GM23248 (cell line): ENCODE measurements at places on chromosomes 13 and 19.

- DNase-seq, result peak; percentile 53
These were observed 991 bp downstream of the OBI1 start for GRCh38 chr13:78657699-78658629.

DNA sequence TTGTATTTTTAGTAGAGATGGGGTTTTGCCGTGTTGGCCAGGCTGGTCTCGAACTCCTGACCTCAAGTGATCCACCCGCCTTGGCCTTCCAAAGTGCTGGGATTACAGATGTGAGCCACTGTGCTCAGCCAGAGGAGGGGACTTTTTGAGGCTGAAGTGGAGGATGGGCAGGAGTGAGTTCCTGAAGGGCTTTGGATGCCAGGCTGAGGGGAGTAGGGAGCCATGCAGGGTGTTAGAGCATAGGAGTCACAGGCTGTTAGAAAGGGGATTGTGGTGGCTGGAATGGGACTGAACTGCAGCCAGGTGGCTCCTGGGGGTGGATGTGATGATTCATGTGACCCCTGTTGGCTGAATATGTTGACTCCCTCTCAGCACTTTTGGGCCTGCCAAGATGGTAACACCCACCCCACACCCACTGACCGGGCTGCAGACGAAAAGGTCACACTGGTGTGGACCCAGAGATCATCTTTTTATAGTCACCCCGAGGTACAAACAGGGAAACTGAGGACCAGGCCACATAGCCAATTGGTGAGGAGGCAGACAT, 11.2 kb downstream of the CYP4F22 start:
- no peak for DNase-seq

GRCh38 chr13:38624822-38625221, 62.1 kb upstream of the FREM2 start:
- no peak for DNase-seq

GRCh38 chr13:20297181-20297580, 65.1 kb upstream of the GJB6 start:
- DNase-seq, result no peak

DNA sequence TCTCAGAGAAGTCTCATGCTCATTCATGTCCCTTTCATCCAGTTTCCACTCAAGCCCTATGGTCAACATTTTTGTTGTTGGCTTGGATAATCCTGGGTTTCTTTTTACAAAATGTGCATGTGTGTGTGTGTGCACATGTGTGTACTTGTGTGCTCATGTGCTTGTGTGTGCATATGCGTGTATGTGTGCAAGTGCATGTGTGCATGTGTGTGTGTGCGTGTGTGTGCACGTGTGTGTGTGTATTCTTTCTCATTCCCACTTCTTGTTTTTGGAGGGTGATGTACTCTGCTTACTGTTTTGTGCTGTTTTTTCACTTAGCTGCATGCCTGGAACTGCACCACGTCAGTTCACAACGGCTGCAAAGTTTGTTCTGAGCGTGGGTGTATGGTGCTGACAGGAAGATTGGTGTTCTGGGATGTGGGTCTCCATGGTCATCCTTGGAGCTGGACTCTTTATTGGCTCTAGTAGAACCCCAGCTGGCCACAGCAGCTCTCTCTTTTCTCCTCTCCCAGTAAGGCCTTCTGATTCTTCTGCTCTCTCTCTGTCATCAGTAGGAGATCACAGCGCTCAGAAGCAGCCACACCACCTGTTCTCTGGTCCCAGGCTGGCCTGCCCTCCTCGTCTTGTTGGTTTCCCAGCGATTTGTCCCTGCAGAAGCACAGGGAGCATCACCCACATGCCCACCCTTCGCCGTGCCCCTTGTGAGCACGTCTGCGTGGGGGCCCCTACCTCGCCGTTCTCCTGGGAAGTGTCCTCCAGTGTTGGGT, 60.8 kb downstream of the SOX1 start:
- no peak for DNase-seq
